ENCODE measurements at places on chromosomes 1 and 21. TPM values are rescaled to one million over a fixed set of nuclear protein-coding genes. Genes with fewer than 3 reads are reported as not detected.

- DNase-seq = no peak
Measured at GRCh38 chr21:46639489-46640386, 4.3 kb downstream of the PRMT2 start.

GRCh38 chr1:234925440-234926263, 203.0 kb downstream of the TOMM20 start:
- DNase-seq = peak; percentile 100

Gene NEK2
- total RNA-seq = 31.1 TPM

- no peak for DNase-seq
Measured at GRCh38 chr1:22418312-22418711, 33.3 kb upstream of the ZBTB40 start.

- DNase-seq = no peak
Measured at GRCh38 chr1:159958719-159959380, 4.8 kb upstream of the SLAMF9 start.

Gene IGSF9
- 11.9 TPM for total RNA-seq

DNA sequence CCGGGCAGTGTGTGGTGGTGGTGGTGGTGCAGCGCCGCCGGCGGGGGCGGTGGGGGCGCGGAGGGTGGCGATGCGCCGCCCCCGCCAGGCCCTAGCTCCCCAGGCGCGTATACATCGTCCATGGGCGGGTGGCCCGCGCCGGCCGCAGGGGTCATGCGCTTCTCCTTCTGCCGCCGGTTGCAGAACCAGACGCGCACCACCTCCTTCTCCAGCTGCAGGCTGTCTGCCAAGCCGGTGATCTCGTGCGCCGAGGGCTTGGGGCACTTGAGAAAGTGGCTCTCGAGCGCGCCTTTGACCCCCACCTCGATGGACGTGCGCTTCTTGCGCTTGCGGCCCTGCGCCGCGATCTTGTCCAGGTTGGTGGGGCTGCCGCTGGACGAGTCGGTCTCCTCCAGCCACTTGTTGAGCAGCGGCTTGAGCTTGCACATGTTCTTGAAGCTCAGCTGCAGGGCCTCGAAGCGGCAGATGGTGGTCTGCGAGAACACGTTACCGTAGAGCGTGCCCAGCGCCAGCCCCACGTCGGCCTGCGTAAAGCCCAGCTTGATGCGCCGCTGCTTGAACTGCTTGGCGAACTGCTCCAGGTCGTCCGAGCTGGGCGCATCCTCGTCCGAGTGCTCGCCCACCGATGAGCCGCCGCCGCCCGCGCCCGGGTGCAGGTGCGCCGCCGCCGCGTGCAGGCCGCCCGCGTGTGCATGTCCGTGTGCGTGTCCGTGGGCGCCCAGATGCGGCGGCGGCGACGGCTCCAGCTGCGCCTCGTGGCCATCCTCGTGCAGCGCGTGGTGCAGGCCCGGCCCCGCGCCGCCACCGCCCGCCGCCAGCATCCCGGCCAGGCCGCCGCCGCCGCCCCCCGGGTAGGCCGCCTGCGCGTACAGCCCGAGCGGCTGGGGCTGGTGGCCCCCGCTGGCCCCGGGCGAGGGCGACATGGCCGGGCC, 926 bp downstream of the POU3F1 start:
- DNase-seq = peak; percentile 40

GRCh38 chr1:10122926-10123325, 87.4 kb upstream of the KIF1B start:
- no peak for DNase-seq

- DNase-seq = peak; percentile 47
Measured at GRCh38 chr1:200558866-200559459, 61.6 kb downstream of the KIF14 start.

GRCh38 chr21:15037095-15037899, 27.5 kb downstream of the NRIP1 start:
- no peak for DNase-seq

DNA sequence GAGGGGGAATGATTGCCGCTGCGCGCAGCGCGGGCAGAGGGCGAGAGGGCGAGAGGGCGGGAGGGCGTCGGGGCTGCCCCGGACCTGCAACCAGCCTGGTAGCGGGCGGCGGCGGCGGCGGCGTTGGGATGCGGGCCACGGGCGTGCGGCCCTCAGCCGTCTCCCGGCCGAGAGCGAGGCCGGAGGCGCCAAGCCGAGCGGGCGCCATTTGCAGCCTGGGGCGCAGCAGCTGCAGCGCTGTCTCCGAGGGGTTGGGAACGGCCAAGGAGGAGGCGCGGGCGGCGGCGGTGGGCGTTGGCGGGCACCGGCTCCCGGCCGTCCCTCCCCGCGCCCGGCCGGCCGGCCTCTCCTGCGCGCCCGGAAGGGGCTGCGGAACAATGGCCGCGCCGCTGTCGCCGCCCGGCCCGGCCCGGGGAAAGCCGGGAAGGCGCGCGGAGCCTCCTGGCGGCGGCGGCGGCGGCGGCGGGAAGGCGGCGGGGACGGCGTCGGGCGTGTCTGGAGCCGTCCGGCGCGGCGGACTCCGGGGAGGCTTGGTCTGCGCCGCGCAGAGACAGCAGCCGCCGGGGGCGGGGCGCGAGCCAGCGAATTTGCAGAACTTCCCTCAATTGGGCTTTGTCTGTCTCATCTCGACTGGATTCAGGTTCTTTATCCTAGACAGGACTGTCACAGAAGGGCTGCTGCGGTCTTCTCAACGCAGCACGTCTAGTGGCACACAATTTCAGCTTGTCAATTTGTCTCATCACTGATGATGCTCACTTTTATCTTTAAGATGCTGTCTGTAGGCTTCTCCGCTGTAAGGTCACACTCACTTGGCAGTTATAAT, 35.7 kb downstream of the ZBTB8B start:
- DNase-seq = no peak

- no peak for DNase-seq
Measured at GRCh38 chr21:35825370-35826353, 234.7 kb downstream of the SETD4 start.

- DNase-seq = no peak
Measured at GRCh38 chr1:209048941-209049669, 534.4 kb upstream of the CAMK1G start.

- no peak for DNase-seq
Measured at GRCh38 chr1:1922956-1923833, 4.1 kb upstream of the TMEM52 start.

DNA sequence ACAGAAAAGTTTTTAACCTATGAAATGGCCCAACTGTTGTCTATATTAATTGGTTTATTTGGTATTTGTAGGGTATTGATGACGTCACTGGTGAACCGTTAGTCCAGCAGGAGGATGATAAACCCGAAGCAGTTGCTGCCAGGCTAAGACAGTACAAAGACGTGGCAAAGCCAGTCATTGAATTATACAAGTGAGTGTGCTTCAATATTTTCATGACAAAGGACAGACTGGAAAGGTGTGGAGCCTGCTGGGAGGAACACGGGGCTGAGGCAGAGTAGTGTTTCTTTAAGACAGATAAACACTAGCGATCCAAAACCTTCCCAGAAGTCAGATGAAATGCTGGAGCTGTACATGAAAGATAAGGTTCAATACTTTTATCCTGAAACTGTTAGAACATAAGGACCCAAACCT, 76.7 kb downstream of the AK4 start:
- DNase-seq = no peak

- DNase-seq = no peak
Measured at GRCh38 chr1:109193653-109194590, 19.8 kb upstream of the SARS1 start.

Data from foreskin keratinocyte (primary cell).